ENCODE measurements at places on chromosomes 4 and X. TPM values are rescaled to one million over a fixed set of nuclear protein-coding genes. Genes with fewer than 3 reads are reported as not detected.

VAMP7 gene
- 35.5 TPM for polyA plus RNA-seq

PCDH19 gene
- polyA plus RNA-seq: 1.5 TPM

SORBS2 gene
- 34.4 TPM for polyA plus RNA-seq

FRG1 gene
- polyA plus RNA-seq: 41.3 TPM

UCP1 gene
- polyA plus RNA-seq: not detected

TIMM17B gene
- 42.3 TPM for polyA plus RNA-seq

SCML2 gene
- 6.1 TPM for polyA plus RNA-seq

ENAM gene
- 1.4 TPM for polyA plus RNA-seq

CCDC110 gene
- 0.94 TPM for polyA plus RNA-seq

TECRL gene
- 0.16 TPM for polyA plus RNA-seq

NXT2 gene
- 11.2 TPM for polyA plus RNA-seq

LRRC66 gene
- polyA plus RNA-seq: 7.8 TPM

L1CAM gene
- 22.5 TPM for polyA plus RNA-seq

CYTL1 gene
- polyA plus RNA-seq: 6.7 TPM

- no peak for DNase-seq
Observed at GRCh38 chrX:95350774-95351488, 1333.7 kb upstream of the DIAPH2 start.

GRCh38 chr4:113636438-113636818 is 125.1 kb downstream of the CAMK2D start:
- DNase-seq: no peak

- no peak for DNase-seq
Observed at GRCh38 chr4:129748991-129749390, 653.0 kb downstream of the C4orf33 start.

GRCh38 chr4:96073461-96073860 is 233.6 kb downstream of the PDHA2 start:
- no peak for DNase-seq

DNA sequence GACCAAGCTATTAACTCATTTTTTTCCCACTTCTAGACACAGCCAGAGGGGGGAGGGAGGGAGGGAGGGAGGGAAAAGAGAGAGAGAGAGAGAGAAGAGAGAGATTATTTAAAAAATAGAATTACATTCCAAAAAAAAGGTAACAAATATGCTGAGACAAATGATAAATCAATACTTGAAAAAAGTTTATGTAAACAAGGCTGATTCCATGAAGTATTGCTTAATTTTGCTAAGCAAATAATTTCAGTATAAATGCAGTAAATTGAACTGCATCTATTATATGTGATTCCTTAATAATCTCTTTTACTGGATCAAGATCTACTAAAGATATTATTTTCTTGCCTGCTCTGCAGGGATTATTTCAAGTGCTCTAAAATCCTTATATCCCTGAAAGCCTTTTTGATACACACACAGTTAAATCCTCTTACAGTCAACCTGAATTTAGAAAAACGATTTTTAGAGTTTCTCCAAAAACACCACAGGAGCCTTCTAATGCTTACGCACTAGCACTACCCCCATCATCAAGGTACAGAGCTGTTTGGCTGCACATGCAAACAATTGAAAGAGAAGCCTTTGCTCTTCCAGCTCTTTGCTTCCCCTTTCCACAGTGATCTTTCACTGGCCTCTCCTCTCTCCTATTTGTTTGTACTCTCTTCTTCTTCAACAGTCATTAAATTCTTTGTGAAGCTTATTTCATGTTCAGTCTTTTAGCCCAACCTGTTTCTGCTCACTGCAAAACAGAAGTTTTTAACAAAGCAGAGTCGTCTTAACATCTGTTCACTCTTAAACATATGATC is 426.3 kb upstream of the FAM241A start:
- no peak for DNase-seq

DNA sequence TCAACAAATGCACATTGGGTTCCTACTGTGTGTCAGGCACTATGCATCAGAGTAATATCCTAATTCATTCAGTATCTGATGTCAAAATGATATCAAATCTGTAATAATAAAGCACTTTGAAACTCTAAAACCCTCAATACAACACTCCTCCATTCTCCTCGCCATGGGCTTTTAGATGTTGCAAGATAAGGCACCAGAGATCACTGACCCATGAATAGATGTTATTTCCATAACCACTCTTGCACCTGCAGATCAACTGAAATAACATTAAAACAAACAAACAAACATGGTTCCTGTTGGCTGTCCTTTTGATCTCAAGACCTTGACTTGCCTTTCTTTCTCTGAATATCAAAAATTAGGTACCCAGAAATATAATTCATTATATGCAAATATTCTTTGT is 100.2 kb downstream of the MAB21L2 start:
- DNase-seq: no peak

GRCh38 chrX:110532581-110532931 is 173.9 kb downstream of the RTL9 start:
- no peak for DNase-seq

GRCh38 chrX:6225911-6226595 is 2.6 kb downstream of the NLGN4X start:
- DNase-seq: peak; percentile 10

GRCh38 chr4:145739845-145740244 is 59.9 kb downstream of the C4orf51 start:
- peak; percentile 73 for DNase-seq

DNA sequence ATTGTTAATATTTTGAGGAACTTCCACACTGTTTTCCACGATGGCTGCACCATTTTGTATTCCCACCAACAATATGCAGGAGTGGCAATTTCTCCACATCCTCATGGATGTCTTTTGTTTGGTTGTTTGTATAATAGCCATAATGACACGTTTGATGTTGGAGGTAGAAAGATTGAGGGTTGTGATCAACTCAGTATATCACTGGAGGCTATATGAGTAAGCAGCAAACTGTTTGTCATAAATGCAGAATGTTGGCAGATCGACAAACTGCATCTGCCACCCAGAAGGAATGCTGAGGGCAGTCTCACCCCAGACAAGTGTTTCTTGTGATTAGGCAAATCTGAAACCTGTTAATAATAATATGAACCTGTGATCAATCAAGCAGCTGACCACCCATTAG is 243.9 kb upstream of the WDFY3 start:
- DNase-seq: no peak

- no peak for DNase-seq
Observed at GRCh38 chrX:31353095-31353494, 281.3 kb upstream of the FTHL17 start.

DNA sequence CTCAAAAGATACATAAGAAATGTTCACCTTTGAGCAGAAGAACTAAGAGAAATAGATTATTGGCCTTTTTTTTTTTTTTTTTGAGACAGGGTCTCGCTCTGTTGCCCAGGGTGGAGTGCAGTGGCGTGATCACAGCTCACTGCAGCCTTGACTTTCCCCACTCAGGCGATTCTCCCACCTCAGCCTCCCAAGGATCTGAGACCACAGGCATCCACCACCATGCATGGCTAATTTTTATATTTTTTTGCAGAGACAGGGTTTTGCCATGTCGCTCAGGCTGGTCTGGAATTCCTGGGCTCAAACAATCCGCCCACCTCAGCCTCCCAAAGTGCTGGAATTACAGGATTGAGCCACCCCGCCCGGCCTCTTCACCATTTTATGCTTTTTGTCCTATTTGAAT is 2.9 kb upstream of the TLR6 start:
- DNase-seq: no peak

- DNase-seq: no peak
Observed at GRCh38 chr4:40337051-40337450, 1.9 kb downstream of the CHRNA9 start.

GRCh38 chr4:122996350-122996749 is 74.0 kb upstream of the NUDT6 start:
- no peak for DNase-seq

- DNase-seq: no peak
Observed at GRCh38 chr4:139392797-139393196, 61.1 kb upstream of the RAB33B start.

DNA sequence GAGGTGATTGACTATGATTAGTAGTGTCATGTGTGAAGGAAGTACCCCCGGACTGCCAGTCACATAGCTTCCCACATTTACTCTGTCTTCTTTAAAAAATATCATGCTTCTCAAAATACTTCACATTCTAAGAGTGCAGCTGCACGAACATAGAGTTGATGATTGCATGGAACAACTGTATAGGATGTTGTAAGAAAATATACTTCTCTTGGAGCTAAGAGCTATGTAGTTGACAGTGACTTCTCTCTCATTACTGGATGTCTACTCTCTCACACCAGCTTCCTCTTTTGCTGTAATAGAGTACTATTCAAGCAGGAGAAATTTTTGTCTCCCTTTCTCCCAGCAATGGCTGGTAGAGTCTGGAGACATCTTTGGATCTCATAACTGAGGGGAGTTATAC is 99.4 kb upstream of the PUDP start:
- DNase-seq: no peak

GRCh38 chrX:153435845-153436244 is 10.0 kb downstream of the TREX2 start:
- no peak for DNase-seq

GRCh38 chr4:159127745-159128518 is 25.1 kb downstream of the RAPGEF2 start:
- DNase-seq: peak; percentile 18

DNA sequence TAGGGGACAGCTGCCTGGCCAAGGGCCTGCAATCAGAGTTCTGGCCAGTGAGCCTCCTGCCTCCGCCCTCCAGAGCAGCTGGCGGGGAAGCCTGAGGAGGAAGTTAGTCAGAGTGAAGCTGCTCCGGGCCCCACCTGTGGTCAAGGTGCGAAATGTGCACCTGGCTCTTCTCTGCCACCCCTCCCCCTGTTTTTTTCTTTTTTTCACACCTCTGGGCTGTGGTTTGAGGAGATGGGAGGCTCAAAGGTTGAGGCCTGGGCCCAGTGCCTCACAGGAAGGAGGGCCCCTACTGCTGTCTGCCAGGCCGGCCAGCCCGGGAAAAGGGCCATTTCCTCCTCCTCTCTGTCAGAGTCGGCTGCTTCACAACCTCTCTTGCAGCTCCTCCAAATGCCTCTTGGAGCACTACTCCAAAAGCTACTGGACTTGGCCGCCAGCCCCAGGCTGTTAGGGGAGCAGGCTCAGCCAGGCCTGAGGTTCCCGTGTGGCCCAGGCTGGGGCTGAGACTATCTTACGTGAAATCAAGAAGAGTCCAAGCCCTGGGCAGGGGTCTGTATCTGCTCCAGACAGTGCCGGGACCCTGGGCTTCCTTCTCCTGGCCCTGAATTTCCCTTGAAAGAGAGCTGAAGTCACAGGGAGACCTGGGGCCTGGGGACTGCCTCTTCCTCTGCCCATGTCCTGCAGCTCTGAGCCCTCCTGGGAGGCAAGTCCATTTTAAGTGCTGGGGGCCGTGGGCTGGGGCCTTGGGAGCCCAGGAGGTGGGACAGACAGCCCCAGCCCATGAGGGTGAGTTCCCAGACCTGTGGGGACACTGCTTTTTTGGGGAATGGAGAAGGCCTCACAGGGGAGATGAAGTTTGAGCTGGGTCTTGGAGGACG is 4.5 kb upstream of the CXCR3 start:
- DNase-seq: peak; percentile 93

DNA sequence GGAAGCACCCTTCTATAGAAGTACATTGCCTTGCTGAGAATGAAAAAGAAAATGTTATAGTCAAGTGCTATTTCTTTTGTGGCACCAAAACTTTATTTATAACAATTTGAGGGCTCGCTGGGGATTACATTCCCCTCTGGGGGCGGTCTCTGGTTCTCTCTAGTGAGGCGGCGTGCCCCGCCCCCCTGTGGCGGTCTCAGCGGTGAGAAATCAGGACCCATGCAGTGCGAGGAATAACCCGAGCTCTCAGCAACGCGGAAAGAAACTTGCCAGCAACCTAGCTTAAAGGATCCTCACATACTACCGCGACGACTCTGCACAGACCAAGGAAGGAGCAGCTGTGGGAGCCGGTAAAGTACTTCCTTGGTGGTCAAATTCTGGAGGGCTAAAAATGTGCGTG is 83.4 kb upstream of the SHISA3 start:
- DNase-seq: no peak

DNA sequence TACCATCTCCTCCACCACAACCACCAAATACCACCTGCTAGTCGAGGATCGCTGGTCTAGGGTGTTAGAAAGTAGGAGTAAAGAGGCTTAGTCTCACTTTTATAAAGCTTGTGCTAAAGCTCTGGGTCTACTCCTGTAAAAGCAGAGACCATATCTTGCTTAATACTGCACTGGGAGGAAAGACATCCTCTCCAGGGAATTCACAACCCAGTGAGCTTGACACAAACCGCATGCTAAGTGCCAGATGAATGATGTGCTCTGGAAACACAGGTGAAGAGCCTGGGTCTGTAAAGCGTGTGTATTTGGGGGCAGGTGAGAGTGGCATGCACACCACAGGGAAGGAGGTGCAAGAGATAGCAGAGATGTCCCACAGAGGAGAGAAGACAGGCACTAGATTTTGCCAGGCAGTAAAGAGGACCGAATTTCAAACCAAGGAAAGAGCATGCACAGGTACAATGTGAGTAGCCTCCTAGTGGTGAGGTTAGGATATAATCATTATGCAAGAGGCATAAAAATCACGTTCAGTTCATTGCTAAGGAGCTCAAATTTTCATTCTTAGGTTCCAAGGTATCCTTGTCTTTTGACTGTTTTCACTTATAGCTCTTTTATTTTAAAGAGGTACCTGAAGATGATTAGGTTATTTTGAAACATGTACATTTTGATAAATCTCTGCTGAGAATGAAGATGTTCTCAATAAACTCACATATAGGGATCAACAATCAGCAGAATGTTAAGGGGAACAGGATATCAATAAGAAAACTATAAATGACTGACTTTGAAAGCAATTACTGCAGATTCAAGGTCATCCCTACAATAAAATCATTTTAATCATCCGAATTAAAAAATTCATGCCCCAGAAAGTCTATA is 20.7 kb downstream of the TAPT1 start:
- DNase-seq: peak; percentile 25

DNA sequence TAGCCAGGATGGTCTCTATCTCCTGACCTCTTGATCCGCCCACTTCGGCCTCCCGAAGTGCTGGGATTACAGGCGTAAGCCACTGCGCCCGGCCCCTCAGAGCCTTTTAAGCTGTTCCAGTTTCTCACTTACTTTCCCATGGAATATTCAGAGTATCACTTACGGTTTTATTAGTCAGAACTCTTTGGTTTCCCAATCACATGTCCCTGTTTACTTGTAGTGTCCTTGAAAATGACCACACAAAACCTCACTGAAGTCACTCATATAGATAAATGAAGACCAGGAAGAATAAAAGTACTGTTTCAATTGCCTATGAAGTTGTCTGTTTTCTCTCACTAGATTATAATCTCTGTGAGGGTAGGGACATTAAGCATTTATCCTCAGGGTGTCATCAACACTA is 217.2 kb upstream of the HCCS start:
- no peak for DNase-seq

DNA sequence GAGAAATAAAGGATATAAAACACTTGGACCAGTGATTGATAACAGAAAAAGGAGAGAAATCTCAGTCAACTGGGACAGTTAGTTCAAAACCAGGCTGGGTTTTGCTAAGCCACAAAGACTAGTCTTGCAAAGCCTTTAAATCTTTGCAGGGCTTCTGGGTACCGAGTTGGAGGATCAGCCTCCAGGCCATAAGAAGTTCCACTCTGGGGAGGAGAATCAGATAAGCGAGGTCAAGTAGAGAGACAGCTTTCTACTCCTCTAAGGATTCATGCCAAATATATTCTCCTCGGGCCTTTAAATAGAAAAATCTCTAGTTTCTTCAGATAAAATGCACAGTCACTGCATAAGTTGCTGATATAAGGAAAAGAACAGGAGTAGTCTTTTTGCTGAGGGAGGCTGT is 92.7 kb downstream of the MFAP3L start:
- DNase-seq: no peak

- no peak for DNase-seq
Observed at GRCh38 chr4:15901007-15901406, 37.5 kb downstream of the FGFBP1 start.

GRCh38 chr4:2091990-2092668 is 33.0 kb downstream of the NAT8L start:
- DNase-seq: no peak

GRCh38 chrX:153463031-153463430 is 7.3 kb downstream of the HAUS7 start:
- no peak for DNase-seq
